ENCODE measurements at places on chromosomes 7 and 10.

DNA sequence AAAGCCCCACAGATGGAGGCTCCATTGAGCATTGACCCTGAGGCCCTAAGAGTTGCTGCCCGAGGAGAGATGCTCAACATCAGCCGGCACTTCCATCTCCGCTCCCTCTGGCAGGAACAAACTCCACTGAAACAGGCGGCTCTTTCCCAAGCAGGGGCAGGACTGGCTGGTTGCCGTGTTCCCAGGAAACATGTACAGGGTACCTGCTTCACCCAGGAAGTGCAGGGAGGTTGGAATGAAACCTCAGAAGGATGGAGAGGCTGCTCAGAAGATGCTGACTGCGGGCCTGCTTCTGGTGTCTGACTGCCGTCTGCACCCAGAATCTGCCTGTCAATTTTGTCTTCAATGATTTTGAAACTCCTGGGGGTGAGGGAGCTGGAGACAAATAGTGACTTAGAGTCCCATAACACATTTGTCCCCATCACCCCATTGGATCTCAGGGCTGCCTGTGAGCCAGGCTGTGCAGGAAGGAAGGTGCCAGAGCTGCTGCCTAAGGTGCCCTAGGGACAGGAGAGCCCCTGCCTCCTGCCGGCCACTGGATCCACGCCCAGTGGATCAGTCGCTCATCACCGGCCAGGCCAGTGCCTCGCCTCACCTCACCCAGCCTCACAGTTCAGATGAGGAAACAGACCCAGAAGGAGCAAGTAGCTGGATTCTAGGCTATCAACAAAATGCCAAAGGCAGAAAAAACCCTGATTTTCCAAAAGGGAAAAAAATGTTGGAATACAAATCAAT is 237.3 kb downstream of the PTPRN2 start:
- no peak for DNase-seq

GRCh38 chr7:29565982-29566746 is 2.5 kb downstream of the PRR15 start:
- no peak for DNase-seq

DNA sequence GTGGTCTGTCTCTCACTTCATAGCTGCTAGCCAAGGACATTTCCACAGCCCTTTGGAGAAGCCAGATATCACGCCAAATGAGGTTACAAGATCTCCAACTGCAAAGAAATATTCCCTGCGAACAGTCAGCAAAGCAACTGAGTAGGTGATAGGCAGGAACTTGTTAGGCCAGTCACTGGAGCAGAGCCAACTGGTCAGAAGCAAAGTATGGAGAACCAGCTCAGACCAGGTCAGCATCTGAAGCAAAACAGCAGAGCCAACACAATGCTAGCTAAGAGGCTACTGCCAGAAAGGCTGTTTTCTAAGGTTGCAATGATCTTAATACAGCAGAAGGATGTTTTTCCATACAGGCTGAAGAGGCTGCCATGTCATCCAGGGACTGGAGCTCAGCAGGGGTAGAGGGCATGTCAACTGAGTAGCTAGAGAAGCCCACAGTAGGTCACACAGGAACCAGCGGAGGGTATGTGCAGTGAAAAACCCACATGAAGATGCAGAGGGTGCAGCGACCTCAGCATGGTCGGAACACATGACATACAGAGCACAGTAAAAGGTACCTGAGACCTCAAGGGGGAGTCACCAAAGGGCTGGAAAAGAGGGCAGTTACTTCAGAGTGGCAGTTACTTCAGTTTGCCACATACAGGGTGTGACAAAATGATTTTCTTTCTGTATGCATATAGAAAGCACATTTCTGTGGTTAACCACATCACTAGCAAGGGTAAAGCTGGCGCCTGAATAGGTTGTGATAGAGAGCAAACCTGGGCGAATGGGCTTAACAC is 8.9 kb downstream of the SEC31B start:
- DNase-seq = peak; percentile 75

DNA sequence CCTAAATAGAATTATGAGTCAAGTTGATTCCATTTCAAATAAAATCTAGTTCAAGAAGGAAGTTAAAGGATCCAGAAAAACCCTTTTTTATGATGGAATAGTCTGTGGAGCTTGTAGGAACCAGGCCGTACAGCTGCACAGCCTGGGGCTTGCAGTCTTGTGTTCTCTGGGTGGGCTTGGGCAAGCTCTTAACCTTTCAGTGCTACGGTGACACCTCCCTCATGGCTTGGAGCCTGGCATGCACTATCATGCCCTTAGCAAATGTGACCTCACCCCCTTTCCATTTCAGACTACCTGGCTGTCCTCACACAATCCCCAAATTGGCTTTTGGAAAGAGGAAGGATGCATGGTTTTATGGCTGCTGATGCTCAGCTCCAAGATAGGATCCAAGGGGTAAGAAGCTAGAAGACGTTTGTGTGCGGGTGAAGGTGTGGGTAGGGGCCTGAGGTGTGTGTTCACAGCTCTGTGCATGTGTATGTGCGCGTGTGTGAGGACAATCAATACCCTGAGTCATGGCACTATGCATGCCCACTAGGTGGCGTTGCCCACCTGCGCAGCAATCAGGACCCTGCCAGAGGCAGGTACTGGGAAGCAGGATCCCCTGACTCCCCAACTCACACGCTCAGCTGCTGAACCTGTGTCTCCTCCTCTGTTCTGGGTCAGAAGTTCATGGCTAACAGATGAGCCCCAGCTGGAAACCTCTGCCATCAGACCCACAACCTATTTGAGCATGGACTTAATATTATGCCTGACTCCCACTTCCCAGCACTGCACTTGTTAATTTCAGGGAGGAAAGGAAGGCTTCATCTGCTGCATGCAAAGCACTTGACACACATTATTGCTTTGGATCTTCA is 113.4 kb downstream of the PTPN20 start:
- DNase-seq = peak; percentile 82

DNA sequence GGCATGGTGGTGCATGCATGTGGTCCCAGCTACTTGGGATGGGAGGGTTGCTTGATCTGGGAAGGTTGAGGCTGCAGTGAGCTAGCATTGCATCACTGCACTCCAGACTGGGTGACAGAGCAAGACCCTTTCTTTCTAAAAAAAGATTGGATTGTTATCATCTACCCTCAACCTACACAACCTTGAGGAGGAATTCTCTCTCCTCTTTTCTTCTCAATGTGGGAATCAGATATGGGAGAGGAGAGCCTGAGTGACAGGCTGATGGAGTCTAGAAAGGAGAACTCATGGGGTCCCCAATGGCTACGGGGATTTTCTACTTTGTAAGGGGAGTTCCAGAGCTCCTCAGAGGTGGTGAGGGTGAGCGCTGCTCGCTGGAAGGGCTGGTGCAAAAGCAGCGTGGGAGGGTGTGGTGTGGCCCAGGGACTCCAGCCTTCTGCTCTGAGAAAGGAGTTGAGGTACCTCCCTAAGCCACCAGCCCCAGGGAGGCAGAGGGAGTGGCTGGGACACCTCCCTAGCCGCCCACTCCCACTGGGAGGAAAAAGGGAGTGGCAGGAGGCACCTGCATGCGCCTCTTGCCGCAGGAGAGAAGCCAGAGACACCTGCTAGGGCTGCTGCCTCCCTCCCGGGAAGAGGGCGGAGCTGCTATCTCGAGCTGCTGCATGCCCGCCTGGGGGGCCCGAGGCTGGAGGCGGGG is 48.4 kb downstream of the GATA3 start:
- no peak for DNase-seq

DNA sequence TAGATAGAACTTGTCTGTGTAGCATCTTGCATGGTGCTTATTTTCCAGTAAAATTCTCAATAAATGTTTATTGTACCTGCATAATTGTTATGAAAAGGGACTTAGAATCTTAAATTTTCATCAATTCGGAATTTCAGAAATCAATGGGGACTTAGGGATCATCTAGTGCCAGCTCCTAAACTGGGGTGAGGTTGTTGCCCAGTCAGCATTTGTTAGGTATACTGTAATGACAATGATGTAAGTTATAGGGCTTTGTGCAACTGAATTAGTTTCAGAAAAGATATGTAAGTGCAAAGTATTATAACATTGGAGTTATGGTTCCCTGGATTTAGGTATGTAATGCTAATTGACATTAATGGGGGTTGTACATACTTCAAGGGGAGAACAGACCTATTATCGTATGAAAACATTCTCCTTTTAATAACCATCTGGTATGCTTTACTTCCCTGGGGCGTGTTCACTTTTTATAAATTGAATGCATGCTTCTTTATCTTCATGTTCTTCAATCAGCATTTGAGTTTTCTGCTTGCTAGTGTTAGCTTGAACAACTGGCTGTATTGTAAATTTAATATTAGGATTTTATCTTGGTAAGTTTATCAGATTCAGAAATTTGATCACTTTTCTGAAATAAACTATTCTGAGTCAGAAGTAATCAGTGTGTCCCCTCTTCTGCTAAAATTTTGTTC is 270.3 kb downstream of the BBS9 start:
- DNase-seq = no peak

- DNase-seq = no peak
Observed at GRCh38 chr7:135372222-135372621, 137.7 kb downstream of the CNOT4 start.

- no peak for DNase-seq
Observed at GRCh38 chr7:148872188-148872587, 11.9 kb downstream of the EZH2 start.

- DNase-seq = no peak
Observed at GRCh38 chr7:157869793-157870192, 533.0 kb downstream of the DNAJB6 start.

GRCh38 chr7:891291-891690 is 14.9 kb downstream of the GET4 start:
- no peak for DNase-seq

DNA sequence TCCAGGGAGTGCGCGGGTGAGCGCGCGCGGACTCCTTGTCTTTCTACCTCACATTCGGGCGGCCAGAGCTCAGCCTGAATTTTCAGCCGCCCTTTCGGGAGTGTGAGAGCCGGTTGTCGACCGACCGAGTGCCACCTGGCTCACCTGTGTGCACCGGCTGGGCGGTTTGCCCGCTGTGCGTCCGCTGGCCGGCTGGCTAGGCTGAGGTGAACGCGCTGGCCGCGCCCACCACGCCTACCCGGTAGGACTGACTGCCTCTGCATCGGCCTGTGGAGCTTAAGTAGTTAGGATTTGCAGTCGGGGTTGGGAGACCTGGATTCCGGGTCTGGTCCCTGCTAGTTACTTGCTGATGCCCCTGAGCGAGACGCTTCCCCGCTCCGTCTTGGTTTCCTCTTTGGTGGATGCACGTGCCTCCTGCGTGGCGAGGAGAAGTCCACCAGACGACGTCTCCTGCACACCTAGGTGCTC is 553 bp downstream of the TSPAN15 start:
- DNase-seq = peak; percentile 23

DNA sequence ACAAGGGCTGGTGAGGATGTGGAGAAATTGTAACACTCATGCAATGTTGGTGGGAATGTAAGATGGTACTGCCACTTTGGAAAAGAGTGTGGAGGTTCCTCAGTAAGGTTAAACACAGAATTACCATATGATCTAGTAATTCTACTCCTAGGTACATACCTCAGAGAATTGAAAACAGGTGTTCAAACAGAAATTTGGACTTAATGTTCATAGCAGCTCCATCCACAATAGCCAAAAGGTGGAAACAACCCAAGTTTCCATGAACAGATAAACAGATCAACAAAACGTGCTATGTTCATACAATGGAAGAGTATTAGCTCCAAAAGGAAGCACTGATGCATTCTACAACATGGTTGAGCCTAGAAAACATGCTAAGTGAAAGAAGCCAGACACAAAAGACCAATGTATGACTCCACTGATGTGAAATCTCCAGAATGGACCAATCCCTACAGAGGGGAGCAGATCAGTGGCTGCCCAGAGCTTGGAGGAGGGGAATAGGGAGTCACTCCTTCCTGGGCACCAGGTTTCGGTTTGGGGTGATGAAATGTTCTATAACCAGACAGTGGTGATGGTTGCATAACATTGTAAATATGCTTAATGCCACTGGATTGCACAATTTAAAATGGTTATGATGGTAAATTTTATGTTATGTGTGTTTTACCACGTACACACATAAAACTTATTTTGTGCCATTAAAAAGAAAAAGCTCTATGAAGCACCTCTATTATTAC is 5.7 kb upstream of the WDR86 start:
- DNase-seq = no peak

DNA sequence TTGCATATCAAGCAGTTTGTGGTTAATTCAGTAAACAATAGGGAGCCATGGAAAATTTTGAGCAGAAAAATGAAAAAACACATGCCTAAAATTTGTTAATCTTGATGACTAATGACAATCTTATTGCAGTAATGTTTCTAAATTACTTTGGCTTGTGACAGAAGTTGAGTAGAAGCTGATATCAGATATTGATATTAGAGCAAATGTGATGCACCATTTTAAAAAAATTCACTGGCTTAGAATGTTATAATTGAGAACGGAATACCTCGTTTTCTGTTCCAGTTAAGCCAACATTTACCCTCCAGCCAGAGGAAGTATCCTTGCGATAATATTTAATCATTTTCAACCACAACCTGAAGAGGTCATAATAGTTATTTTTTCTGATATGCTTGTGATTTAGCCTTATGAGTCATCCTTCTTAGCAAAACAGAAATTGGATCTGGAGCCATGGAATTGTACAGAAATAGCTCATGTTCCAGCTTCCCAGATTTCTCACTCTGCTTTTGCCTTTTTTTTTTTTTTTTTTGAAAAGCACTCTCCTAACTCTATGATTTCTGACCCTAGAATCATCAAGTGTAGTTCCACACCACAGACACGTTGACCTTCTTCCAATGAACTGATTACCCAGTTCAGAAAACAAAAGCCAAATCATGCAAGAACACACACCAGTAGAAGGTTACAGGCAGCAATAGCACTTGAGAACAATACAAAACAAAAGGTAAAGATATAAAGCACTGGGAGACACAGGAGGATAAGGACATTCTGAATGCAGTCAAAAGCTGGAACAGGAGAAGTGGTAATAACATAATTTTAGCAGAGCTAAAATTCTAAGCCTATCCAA is 96.8 kb upstream of the PHYHIPL start:
- no peak for DNase-seq

- no peak for DNase-seq
Observed at GRCh38 chr10:12962556-12962955, 39.0 kb downstream of the CCDC3 start.

DNA sequence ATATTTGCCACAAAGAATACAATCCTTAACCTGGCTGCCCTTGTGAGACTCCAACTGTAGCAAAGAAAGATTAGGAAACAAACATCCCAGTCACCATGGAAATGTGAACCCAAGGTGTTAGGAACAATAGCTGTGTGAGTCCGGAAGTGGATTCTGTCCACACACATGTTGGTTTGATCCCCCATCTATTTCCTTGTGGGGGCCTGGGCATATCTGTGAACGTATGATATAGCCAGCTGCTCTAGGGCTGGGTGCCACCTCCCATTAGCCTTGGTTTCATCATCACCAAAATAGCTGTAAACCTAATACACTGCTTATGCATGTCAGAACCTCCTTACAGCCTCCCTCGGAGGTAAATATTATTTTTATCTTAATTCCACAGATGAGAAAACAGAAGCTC is 26.4 kb downstream of the GRK5 start:
- no peak for DNase-seq

GRCh38 chr7:43143918-43144589 is 31.6 kb downstream of the HECW1 start:
- DNase-seq = no peak

DNA sequence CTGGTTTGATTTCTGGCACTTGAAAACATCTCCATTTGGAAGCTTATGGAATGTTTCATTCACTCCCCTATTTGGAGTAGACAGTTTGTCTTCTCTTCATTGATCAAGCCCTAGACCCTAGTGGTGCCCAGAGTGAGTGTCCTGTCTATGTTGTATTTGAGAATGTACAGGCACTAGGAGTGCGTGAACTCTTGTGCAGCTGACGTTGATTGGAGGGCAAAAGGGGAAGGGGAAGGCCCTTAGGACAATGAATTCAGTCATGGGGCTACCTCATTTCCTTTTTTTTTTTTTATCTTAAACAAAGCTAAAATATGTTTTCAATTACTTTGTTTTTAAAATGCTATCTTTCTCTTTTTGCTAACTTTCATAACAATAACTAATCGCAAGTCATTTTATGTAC is 66.5 kb downstream of the ADD3 start:
- no peak for DNase-seq
